Activated CD4-positive, alpha-beta T cell treated with anti-CD3 and anti-CD28 coated beads, Interleukin-2, amount 10 ng/mL, durations not matched to agents 7 days and 5 days (primary cell): ENCODE measurements at places on chromosomes 3 and 15.

DNA sequence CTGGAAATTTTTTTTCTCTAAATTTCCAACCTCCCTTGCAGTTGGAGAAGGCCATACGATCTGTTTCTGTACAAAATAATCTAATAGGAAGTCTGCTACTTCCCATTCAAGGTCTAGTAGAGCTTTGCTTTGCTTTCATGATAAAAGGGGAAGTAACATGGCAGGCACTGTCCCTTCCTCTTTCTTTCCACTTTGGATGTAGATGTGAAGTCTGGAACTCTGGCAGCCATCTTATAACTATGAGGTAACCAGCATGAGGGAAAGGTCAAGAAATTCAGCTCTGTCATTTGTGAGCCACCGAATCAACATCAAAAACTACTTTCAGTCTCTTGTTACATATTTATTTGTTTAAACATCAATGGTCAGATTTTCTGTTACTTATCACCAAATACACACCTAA lies 156.3 kb downstream of the MTHFS start:
- no peak for DNase-seq

DNA sequence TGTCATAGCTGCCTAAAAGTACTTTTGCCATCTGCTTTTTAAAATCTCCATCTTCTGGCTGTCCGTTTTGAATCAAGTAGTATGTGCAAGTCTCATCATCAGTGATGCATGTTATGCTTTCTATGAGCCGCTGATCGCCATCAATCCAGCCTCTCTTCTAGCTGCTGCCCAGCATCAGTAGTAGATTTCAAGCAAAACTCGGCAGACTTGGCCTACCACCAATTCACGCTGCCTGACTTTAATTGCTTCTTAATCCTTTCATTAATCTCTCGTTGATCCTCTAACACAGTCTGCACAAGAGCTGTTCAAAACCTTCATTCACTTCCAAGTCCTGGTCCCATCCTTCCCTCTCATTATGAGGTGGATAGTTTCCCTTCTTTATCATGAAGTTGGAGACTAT lies 104.9 kb downstream of the NSUN3 start:
- no peak for DNase-seq

- DNase-seq: no peak
Measured at GRCh38 chr3:27184261-27184660, 184.9 kb downstream of the NEK10 start.

DNA sequence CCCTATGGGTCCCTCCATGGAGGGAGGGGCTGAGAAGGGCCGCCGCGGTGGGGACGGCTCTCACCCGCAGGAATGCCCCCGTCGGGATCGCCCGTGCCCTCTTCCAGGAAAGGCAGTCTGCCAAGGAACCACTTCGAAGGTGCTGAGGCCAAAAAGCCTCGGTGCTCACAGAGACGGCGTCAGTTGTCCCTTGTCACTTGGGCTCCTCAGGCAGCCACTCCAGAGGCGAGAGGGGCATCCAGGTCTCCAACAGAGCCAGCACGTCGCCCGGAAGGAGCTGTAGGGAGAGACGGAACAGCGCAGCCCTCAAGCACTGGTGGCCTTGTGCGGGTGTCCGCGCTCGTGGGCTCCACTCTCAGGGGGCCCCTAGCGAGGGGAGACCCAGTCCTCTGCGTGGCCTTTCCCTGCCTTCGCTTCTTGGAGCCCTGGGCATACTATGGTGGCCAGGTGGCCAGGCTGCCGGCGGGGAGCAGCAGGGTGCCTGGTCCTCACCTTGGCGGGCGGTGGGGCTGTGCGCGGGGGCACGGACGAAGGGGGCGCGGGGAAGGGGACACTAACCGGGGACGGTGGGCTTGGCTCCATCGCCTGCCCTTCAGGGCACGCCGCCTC lies 994 bp downstream of the MESP1 start:
- no peak for DNase-seq
